ENCODE measurements at places on chromosomes 7 and 10.

GRCh38 chr10:88270061-88270808 is 312.9 kb downstream of the RNLS start:
- peaks cover 41% of the 10 kb centered on the region for H3K4me1 ChIP-seq
- no peaks in the 10 kb centered on the region for H3K27me3 ChIP-seq
- DNase-seq = no peak
- H3K36me3 ChIP-seq = no peaks in the 10 kb centered on the region
- no peak overlapping the region for H3K27ac ChIP-seq

- H3K27me3 ChIP-seq = no peaks in the 10 kb centered on the region
- no peak overlapping the region for H3K27ac ChIP-seq
- DNase-seq = no peak
- H3K4me3 ChIP-seq = no peak overlapping the region
- no peaks in the 10 kb centered on the region for H3K4me1 ChIP-seq
Observed at GRCh38 chr7:152902054-152902453, 142.5 kb downstream of the ACTR3B start.

GRCh38 chr10:22453948-22454591 is 108.8 kb downstream of the SPAG6 start:
- no peak for DNase-seq
- H3K36me3 ChIP-seq = no peaks in the 10 kb centered on the region
- H3K27me3 ChIP-seq = peaks cover 14% of the 10 kb centered on the region
- H3K4me1 ChIP-seq = peaks cover 3% of the 10 kb centered on the region
- no peak overlapping the region for H3K27ac ChIP-seq

DNA sequence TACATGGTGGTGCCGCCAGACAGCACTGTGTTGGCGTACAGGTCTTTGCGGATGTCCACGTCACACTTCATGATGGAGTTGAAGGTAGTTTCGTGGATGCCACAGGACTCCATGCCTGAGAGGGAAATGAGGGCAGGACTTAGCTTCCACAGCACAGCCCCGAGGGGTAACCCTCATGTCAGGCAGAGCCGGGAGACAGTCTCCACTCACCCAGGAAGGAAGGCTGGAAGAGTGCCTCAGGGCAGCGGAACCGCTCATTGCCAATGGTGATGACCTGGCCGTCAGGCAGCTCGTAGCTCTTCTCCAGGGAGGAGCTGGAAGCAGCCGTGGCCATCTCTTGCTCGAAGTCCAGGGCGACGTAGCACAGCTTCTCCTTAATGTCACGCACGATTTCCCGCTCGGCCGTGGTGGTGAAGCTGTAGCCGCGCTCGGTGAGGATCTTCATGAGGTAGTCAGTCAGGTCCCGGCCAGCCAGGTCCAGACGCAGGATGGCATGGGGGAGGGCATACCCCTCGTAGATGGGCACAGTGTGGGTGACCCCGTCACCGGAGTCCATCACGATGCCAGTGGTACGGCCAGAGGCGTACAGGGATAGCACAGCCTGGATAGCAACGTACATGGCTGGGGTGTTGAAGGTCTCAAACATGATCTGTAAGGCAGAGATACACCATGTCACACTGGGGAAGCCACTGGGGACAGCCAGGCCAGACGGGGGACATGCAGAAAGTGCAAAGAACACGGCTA is 104.6 kb upstream of the TNRC18 start:
- H3K4me3 ChIP-seq = peak overlapping the region; percentile 98
- peaks cover 59% of the 10 kb centered on the region for H3K36me3 ChIP-seq
- DNase-seq = no peak
- H3K4me1 ChIP-seq = peaks cover 53% of the 10 kb centered on the region

- H3K36me3 ChIP-seq = peaks cover 4% of the 10 kb centered on the region
- H3K4me1 ChIP-seq = peaks cover 35% of the 10 kb centered on the region
- H3K27me3 ChIP-seq = peaks cover 24% of the 10 kb centered on the region
- H3K27ac ChIP-seq = peak overlapping the region; percentile 39
- H3K4me3 ChIP-seq = no peak overlapping the region
Observed at GRCh38 chr7:38171623-38172391, 6.2 kb upstream of the STARD3NL start.

DNA sequence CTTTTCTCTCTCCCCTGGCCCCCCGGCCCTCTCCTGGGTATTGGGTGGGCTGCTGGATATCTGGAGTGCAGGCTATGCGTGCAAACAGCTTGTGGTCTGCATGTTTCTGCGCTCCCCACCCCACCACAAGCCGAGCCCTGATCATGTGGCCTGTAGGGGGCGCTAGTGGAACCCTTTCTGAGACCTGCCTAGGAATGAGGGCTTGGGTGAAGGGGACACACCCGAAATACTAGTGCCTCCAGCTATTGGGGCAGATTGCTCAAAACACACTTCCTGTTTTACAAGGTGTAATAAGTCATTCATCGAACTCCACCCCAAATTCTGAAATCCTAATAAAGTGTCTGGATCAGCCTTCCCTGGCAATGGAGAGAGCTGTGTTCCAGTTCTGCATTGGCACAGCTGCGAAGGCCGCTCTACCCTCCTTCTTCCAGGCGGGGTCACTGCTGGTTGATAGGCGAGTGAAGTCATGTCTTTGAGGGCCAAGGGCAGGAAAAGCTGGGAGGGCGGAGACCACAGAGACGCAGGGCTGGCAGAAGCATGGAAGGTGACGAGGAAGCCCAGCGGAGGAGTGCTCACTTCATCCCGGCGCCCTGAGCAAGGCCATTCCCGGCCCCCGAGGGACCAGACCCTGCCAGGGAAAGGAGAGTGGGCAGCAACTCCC is 19.8 kb upstream of the PRRT4 start:
- no peak overlapping the region for H3K27ac ChIP-seq
- no peak overlapping the region for H3K4me3 ChIP-seq
- H3K36me3 ChIP-seq = no peaks in the 10 kb centered on the region
- no peaks in the 10 kb centered on the region for H3K27me3 ChIP-seq
- peak; percentile 44 for DNase-seq

GRCh38 chr7:138125598-138126111 is 49.4 kb downstream of the AKR1D1 start:
- no peak overlapping the region for H3K4me3 ChIP-seq
- H3K36me3 ChIP-seq = no peaks in the 10 kb centered on the region
- DNase-seq = no peak

DNA sequence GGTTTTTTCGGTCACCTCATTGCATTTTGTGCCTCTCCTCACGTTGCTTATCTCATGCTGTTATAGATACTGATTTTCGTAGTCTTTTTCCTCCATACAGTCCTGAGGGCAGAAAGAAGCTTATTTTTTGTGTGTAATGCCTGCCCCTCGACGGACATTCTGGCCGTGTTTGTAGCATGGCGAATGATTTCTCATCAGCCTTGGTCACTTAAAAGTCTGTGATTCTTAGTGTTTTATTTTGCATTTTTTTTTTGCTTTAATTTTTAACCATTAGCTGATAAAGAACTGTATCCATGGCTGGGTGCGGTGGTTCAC is 469 bp upstream of the NOC3L start:
- peaks cover 33% of the 10 kb centered on the region for H3K36me3 ChIP-seq
- peak overlapping the region; percentile 96 for H3K4me3 ChIP-seq
- H3K27me3 ChIP-seq = peaks cover 6% of the 10 kb centered on the region

DNA sequence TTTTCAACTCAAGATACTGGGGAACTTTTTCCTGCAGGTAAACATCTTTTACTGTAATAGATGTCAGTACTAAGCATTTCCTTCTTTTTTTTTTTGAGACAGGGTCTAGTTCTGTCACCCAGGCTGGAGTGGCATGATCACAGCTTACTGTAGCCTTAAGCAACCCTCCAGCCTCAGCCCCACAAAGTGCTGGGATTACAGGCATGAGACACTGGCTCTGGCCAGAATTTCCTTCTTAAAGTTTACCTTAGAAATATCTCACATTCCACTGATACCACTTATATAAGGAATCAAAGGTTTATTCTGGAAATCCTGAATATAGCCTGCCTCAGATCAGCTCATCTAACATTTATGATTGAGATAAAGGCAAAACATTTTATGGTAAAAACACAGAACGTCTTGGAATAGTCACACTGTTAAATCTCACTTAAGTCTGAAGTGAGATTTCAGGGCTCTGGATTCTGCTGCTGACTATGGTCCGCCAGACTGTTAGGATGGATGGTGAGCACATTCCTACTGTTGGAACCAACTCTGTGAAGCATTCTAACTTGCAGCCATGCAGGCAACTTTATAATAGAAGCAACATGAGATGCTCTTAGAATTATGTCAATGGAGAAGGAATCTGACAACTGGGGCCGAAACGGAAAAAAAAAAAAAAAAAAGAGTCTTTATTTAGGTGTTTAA is 151.9 kb downstream of the ZMYND11 start:
- H3K27ac ChIP-seq = no peak overlapping the region
- peaks cover 4% of the 10 kb centered on the region for H3K4me1 ChIP-seq
- H3K27me3 ChIP-seq = no peaks in the 10 kb centered on the region
- no peaks in the 10 kb centered on the region for H3K36me3 ChIP-seq
- no peak for DNase-seq

DNA sequence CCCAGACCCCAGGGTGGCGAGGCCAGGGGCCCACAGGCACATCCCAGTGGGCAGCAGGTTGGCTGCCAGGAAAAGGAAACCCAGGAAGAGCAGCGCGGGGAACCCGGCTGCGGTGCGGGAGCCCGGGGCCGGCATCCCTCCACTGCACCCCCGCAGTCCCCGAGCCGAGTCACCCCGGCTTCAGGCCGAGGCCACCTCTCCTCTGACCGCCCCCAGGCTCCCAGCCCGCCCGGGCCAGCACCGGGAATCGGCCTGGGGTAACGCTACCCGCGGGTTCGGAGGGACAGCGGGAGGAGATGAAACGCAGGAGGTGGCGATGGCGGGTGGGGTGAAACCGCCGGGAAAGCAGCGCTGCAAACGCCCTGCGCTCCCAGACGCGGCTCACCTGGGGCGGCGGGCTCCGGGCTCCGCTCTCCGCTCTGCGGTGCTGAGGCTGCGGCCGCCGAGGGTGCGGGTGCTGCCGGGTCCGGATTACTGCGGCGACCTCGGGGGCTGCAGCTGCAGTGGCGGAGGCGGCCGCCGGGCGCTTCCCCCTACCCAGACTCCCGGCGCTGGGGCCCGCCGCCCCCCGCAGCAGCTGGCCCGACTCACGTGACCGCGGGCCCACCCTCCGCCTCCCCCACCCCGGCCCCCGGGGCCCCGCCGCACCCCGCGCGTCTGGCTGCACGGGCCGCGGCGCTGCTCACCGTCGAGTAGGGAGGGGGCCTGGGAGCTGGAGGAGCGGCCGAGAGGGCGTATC is at the start of gene SCRN1:
TSS of gene SCRN1 (minus strand) at position 545 of the 739 bp plus-strand sequence. CDS start 20,734 bp downstream, outside the sequence.
- peak within 1 kb of the TSS; percentile 77 for H3K27ac ChIP-seq
- H3K36me3 ChIP-seq = peaks cover 6% of the 10 kb centered on the region
- H3K4me3 ChIP-seq = peak within 1 kb of the TSS; percentile 82

GRCh38 chr10:124124123-124124768 is 30.8 kb upstream of the CHST15 start:
- DNase-seq = no peak
- no peaks in the 10 kb centered on the region for H3K4me1 ChIP-seq
- no peaks in the 10 kb centered on the region for H3K36me3 ChIP-seq
- H3K27me3 ChIP-seq = no peaks in the 10 kb centered on the region
- H3K27ac ChIP-seq = no peak overlapping the region
- H3K4me3 ChIP-seq = no peak overlapping the region

- no peak overlapping the region for H3K27ac ChIP-seq
- no peaks in the 10 kb centered on the region for H3K36me3 ChIP-seq
- no peaks in the 10 kb centered on the region for H3K27me3 ChIP-seq
- peak; percentile 27 for DNase-seq
- no peak overlapping the region for H3K4me3 ChIP-seq
- no peaks in the 10 kb centered on the region for H3K4me1 ChIP-seq
Observed at GRCh38 chr7:93442478-93443224, 131.9 kb downstream of the CALCR start.

- no peaks in the 10 kb centered on the region for H3K27me3 ChIP-seq
- H3K27ac ChIP-seq = peak overlapping the region; percentile 62
- peaks cover 1% of the 10 kb centered on the region for H3K36me3 ChIP-seq
- no peak overlapping the region for H3K4me3 ChIP-seq
Observed at GRCh38 chr10:92990615-92991014, 70.0 kb upstream of the CYP26C1 start.

DNA sequence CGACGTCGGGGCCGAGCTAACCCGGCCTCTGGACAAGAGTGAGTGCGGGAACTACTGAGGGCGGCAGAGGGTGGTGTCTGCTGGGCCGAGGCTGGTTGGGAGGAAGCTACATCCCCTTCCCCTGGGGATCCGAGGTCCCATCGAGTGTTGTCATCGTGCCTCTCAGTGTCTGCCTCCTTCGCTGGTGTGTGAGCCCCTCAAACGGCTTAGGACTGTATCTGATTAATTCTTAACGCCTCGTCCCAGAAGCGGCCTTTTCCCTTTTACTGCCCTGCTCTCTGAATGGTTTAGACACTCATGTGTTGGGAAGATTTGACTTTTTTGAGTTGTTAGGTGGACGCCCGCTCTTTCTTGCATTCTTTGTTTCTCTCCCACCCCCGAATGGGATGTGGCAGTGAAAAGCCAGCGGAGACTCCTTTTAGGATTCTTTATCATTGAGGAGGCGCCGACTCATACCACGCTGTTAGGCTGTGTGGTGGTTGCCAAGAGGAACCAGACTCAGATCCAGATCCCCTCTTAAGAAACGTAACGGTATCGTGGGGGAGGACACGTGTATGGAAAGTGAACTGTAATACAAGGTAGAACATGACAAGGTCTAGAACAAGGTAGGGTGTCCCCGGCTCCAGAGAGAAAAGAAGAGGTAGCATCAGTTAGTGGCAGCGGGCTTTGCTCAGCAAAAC is 631 bp downstream of the SUPV3L1 start:
- peak overlapping the region; percentile 100 for H3K27ac ChIP-seq
- peaks cover 43% of the 10 kb centered on the region for H3K4me1 ChIP-seq
- peak; percentile 26 for DNase-seq
- peak overlapping the region; percentile 92 for H3K4me3 ChIP-seq
- no peaks in the 10 kb centered on the region for H3K27me3 ChIP-seq

DNA sequence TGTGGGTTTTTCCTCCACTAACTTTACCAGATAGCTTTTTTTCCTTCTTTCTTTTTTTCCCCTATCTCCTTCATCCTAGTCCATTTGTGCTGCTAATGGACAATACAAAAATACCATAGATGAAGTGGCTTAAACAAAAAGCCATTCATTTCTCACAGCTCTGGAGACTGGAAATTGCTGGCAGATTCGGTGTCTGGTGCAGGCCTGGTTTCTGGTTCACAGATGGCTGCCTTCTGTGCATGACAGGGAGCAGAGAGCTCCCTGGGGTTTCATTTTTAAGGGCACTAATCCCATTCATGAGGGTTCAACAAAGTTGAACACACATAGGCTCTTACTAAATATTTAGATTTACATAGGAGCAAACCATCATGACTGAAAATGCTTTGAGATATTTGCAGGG is 467.4 kb downstream of the TYW1 start:
- no peaks in the 10 kb centered on the region for H3K4me1 ChIP-seq
- H3K27ac ChIP-seq = no peak overlapping the region
- H3K4me3 ChIP-seq = no peak overlapping the region
- no peaks in the 10 kb centered on the region for H3K36me3 ChIP-seq

GRCh38 chr7:27199849-27200760 is at the start of gene HOXA13:
Gene HOXA13, minus strand, starts transcription at chr7:27200091. Its CDS starts 14 bp downstream, at chr7:27200077.
- H3K36me3 ChIP-seq = no peaks in the 10 kb centered on the region
- peaks cover 91% of the 10 kb centered on the region for H3K27me3 ChIP-seq
- peaks cover 28% of the 10 kb centered on the region for H3K4me1 ChIP-seq
- DNase-seq = peak; percentile 52
- H3K4me3 ChIP-seq = peak within 1 kb of the TSS; percentile 79
- no peak within 1 kb of the TSS for H3K27ac ChIP-seq
